ENCODE measurements at places on chromosomes 7 and 10.
A peak's percentile ranks its signal among the peaks of the same experiment; 100 is the strongest.

DNA sequence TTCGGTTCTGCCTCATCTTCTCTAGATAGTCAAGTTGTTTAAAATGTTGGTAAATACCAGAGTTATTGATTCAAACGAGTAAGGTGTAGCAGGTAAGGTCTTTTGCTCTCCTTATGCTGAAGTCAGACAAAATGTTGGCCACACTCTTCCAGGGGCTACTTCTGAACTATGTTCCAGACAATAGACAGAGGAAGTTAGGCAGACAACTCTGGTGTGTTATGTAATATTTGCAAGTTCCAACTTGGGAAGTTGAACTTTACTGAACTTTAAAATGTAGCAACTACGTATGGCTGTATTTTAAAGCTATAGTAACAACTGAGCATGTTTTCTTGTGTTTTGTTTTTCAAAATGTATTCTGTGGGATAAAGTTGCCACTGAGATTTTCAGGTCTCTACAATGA, 125.7 kb upstream of the NEBL start:
- DNase-seq = no peak

DNA sequence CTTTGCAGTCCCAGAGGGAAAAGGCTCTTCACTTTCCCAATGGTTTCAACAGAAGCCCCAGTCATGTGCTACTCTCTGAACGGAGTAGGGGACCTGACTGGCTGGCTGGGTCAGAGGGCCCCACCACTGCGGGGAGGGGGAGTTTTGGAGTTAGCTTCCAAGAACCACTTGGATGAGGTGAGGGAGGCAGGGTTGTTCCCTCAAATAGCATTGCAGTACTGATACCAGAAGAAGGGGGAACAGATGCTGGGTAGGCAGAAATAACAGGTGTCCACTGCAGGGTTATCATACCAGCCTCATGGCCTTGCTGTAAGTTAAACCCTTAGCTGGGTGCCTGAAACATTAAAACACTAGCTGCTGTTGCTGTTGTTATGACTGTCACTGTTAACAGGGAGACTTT, 131.3 kb downstream of the UBE2H start:
- no peak for DNase-seq

DNA sequence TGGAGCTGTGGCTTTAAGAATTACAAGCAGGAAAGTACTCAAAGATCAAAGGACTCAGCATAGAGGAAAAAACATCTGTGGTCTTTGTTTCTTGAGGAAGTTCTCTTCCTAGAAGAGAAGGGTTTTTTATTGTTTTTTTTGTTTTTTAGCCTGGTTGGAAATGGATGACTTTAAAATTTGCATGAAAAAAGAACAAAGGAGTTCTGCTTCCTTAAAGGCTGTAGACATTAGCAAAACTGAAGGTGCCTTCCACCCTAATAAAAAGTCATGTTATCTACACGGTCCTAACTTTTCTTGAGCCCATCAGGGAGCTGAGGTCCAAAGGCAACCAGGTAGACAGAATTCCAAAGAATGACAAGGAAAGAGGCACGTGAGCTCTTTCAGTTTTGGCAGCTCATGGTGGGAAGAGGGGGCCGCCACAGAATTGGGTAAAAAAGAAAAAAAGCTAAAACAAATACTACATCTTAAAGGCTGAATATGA, 356.6 kb downstream of the SH2D4B start:
- no peak for DNase-seq

DNA sequence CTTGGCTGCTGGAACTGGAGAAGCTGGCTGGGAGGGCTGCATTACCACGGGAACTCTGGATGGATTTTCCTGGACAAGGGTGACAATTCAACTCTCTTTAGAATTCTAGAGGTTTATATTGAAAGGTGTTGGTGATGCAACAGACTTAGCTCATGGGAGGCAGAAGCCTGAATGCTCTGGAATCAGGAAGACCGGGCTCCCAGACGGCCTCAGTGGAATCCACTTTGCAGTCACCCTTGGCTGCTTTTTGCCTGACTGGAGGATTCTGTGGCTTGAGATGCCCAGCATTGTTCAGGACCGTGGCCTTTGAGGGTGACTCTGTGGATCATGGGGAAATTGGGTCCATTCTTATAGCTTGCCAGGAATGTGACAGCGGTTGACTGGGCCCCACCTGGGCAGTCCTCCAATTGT, 32.3 kb downstream of the PYROXD2 start:
- no peak for DNase-seq

- no peak for DNase-seq
Measured at GRCh38 chr10:128160297-128160711, 34.1 kb upstream of the MKI67 start.

DNA sequence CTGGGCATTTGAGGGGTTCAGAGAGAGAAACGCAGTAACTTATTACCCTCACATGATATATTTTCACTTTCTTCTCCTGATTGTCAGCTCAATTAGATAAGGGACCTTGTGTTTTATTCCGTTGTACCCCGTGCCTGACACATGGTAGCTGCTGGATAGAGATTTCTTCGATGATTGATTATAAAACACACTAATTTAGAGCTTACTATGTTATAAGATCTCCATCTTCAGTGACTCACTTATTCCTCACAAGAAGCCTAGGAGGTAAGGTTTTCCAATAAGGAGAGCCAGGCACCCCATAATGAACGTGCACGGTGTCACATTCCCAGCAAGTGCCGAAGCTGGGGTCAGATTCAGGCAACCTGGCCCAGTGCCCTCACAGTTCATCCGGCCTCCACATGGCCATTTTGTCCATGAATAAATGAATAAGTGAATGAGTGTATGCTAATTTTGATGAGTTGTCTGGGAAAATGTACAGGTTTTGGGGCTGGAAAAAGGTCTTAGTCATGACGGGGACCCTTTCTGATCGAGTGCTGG, 138.1 kb upstream of the CDCA7L start:
- DNase-seq = no peak

GRCh38 chr10:73857446-73857845, 16.9 kb downstream of the CAMK2G start:
- DNase-seq = no peak

DNA sequence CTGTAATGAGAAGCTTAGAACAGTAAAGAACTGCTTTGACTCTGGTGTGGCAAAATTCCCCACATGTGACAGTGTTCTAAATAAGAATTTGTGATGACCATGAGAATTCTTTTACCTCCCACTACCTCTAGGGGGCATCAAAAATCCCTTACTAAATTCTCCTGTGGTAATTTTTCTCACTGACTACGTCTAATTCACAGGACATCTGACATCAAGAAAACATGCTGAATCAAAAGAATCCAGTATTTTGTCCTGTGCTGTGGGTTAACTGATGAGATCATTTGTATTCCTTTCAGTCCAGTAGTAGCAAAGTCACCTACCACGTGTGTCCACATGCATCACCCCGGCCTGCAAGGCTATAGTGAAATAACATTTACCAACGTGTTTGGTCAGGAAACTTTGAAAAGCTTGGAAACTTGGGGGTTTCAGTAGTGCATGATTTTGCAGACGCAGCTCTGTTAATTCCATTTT, 103.8 kb downstream of the ATE1 start:
- no peak for DNase-seq

DNA sequence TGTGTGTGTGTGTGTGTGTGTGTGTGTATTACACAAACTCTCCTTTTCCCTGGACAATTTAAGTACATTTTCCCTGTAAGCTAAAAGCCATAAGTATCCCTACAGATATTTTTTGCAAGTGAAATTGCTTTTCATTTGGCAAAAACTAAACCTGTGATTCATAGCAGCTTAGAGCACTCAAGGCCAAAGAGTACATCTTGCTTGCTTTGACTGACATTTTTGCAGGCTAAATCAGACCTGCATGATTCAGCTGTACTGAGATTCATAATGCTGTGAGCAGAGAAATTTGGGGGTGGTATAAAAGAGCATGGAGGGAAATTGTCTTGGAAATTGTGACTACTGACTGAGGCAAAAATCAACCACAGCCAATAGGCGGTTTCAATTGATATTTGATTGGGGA, 500.4 kb downstream of the GFRA1 start:
- no peak for DNase-seq

GRCh38 chr7:111138193-111138569, 47.3 kb downstream of the LRRN3 start:
- peak; percentile 50 for DNase-seq

- no peak for DNase-seq
Measured at GRCh38 chr10:97332591-97333350, 1.8 kb downstream of the FRAT2 start.

DNA sequence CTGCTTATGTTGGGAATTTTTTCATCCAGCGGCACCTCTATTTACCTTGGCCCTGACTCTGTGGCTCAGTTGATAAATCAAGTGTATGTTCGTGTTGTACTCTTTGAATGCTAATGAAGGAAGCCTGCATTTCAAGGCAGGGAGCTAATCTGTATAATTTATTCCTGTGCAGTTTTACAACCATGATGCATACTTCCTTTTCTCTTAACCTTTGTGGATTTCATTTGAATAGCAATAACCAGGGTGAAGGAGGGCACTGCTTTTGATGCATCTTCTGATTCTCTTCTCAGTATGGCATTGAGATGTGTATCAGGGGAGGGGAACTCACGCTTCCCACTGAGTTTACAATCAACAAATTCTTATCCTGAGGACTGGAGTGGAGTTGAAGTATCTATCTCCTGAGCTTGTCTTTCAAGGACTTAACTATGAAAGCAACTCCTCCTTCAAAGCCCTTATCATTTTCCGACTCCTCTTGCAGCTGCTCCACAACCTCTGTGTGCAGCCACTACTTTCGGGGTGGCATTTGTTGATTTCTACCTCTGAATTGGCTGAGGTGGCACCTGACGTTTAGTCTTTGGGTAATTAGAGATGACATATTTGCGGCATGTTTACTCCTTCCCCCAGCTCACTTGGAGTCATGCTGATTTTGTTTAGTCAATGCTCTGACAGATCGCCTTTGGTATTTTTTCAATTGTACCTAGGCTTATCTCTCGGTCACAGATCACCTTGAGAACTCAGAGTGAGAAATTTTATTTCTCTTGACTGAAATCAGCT, 275.2 kb downstream of the PHTF2 start:
- no peak for DNase-seq

- DNase-seq = no peak
Measured at GRCh38 chr10:75353183-75353582, 48.4 kb downstream of the ZNF503 start.

- DNase-seq = no peak
Measured at GRCh38 chr7:93402944-93403343, 170.8 kb downstream of the VPS50 start.

DNA sequence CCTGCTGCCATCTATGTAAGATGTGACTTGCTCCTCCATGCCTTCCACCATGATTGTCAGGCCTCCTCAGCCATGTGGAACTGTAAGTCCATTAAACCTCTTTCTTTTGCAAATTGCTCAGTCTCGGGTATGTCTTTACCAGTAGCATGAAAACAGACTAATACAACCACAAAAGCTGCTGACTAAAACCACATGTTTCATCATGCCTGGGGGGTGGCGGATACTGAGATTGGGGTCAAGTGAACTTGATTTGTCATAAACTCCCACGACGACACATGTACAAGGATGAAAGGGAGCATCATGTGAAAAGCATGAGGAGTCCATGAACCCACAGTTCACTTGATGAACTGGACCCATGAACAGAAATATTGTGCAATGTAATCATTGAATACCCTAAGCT, 134.9 kb upstream of the ANK3 start:
- no peak for DNase-seq

GRCh38 chr10:1739751-1740150, 2.4 kb upstream of the ADARB2 start:
- no peak for DNase-seq

DNA sequence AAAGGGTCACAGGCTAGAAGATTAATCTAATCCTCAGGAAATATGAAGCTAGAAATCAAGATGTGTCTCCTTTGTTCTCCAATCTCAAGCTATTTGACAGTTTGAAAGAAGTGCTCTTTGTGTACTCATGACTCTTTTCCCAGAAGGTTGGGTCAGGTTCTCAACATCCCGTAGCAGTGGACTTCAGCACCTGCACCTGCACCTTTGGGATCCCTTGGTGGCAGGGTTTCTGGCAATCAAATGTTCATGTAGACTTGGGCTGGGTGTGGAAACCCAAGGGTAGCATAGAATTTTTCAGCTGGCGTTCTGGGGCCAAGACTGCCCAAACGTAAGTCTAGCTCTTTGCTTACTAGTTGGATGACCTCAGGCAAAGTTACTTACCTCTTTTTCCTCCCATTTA, 134.4 kb downstream of the ADRA2A start:
- DNase-seq = no peak

DNA sequence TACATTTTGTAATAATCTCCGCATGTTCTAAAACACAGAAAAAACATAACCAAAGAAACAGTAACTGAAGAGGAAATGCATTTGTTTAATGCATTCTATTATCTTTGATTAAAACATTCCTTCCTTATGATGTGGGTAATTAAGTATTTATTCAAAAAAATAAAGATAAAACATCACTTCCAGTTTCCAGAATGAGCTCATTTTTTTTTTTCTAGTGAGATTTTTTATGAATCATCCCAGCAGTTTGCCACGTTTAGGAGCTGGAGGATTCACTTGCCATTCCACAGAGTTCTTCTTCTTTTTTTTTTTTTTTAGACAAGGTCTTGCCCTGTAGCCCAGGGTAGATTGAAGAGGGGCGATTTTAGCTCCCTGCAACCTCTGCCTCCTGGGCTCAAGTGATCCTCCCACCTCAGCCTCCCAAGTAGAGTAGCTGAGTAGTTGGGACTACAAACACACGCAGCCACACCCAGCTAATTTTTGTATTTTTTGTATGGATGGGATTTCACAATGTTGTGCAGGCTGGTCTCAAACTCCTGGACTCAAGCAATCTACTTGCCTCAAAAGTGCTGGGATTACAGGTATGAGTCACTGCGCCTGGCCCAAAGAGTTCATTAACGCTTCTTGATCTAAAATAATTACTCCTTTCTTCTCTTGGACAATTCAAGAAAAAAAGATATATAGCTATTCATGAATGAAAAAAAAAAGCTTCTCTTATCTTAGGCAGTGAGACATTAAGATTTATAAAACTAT, 177.3 kb downstream of the DKK1 start:
- DNase-seq = no peak

DNA sequence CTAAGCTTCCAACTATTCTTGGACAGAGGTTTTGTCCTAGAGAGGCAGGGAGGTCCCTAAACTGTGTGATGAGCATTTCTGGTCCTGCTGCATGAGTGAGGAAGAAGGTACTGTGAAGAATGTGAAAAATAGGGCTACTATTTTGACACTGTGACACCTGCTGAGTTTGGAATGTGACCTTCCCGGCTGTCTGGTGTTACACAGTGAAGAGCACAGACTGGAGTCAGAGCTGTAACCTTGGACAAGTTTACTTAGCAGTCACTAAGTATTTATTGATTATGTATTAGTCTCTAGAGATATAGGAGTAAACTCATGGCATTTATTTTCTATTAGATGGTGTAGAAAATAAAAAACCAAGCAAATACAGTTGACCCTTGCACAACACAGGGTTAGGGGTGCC, 12.3 kb downstream of the GOLGA7B start:
- DNase-seq = no peak

- no peak for DNase-seq
Measured at GRCh38 chr10:110485541-110485940, 12.2 kb upstream of the DUSP5 start.

DNA sequence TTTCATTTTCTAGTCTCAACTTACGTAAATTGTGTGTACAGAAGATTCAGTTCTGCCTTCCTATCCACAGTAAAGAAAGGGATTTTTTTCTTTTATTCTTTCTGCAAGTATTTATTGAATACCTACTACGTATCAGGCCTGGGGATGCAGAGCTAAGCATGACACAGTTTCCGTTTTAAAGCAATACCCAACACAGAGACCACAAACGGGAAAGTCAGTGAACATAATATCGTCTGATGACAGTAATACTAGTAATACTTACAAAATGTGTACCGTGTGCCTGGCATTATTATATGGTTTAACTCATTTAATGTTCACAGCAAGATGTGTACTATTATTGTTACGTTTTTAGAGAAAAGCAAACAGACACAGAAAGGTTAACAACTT, 22.4 kb downstream of the REEP3 start:
- DNase-seq = no peak

Data from activated CD4-positive, alpha-beta T cell treated with anti-CD3 and anti-CD28 coated beads, Interleukin-2, amount 50 U/mL, for 4 hours (primary cell).